Esophagus mucosa (tissue), 1 donor: ENCODE measurements at places on chromosomes 2 and 18. TPM values are rescaled to one million over a fixed set of nuclear protein-coding genes. Genes with fewer than 3 reads are reported as not detected.

The KCNG3 gene
- total RNA-seq: 0.12 TPM

The HOXD10 gene
- 0.24 TPM for total RNA-seq

DNA sequence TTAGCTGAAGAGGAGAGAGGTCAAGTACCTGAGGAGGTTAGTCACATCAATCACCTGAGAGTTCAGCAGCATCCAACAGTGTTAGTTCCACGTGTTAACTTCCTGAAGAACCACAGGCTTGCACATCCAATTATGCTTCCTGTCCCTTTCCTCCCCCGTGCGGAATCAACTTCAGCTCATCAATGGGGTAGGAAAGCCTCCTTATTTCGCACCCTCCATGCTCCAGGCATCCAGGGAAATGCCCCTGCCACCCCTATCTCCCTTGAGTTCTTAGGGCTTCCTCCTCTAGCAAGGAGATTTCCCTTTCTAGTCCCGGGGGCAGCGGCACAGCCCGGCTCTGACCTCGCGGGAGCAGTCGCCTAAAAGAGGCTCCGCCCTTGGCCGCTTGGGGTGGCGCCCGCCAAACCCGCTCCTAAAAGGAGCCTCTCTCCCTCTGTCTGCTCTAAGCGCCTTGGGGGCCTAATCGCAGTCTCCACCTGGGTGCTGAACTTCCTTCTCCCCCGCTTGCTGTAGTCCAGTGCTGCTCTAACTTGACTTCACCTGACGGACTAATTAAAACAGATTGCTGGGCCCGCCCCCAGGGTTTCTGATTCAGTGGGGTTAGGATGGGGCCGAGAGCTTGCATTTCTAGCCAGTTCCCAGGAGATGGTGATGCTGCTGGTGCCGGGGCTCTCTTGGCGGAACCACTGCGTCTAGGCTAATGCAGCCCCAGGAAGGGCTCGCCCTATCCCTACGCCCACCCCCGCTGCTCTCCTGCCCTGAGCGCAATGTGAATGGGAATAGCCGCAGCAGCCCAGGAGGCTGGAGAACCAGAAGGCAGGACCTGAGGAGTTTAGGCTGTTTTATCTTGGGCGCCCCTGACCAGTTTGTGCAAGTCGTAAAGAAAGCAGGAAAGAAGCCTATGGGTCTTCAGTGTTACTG lies 3.4 kb upstream of the TET3 start:
- peak; percentile 40 for ATAC-seq

- no peak for ATAC-seq
Measured at GRCh38 chr2:30448866-30449265, 1.8 kb downstream of the LCLAT1 start.

- no peak for ATAC-seq
Measured at GRCh38 chr2:177207101-177207500, 5.5 kb upstream of the HNRNPA3 start.

GRCh38 chr18:10895976-10896375 lies 253.4 kb downstream of the PIEZO2 start:
- no peak for ATAC-seq
